ENCODE measurements at places on chromosomes 7 and 10. TPM values are rescaled to one million over a fixed set of nuclear protein-coding genes. Genes with fewer than 3 reads are reported as not detected.

NEUROD6 gene
- not detected for total RNA-seq

IFIT1B gene
- not detected for total RNA-seq

CYP26C1 gene
- not detected for total RNA-seq

SNX10 gene
- 2.1 TPM for total RNA-seq

TDRD1 gene
- total RNA-seq, result not detected
